ENCODE measurements at places on chromosomes 5 and 9.

DNA sequence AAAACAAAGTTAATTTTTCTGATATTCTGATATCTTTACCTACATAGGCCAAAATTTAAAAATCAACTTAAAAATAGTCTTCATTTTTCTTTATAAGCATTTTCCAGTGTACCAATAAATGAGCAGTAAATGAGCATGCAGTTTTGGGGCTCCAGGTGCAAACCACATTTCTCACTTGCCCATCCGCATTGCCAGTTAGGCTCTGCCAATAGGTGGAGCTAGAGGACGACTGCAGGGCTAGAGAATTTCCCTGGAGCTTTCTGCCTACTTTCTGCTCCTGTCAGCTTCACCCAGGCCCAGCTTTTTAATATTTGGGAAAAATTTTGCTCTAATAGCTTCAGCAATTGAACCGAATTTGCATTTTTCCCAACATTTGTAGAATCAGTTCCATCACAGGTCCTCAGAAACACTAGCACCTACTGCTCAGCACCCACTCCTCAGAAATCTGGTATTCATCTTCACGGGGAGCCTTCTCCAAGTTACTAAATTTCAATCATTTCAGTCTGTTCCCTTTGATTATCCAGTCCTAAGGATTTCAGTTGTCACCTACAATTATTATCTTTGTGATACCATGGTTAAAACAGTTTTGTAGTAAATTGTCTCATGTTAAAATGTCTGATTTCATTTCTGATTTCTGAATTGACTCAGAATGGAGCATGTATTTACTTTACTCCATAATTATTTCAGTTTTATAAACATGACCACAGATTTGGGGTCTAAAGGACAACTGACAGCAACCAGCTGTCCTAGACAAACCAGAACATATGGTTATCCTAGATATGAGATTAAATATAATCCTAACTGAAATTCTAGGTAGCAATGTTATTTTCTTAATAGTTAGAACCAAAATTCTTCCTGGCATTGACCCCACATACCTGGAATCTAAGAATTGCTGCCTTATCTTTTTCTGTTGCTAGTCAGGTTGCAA is 104.6 kb upstream of the FAM174A start:
- no peak overlapping the region for H3K4me3 ChIP-seq
- no peaks in the 10 kb centered on the region for H3K27me3 ChIP-seq
- H3K27ac ChIP-seq: no peak overlapping the region
- H3K36me3 ChIP-seq: no peaks in the 10 kb centered on the region

DNA sequence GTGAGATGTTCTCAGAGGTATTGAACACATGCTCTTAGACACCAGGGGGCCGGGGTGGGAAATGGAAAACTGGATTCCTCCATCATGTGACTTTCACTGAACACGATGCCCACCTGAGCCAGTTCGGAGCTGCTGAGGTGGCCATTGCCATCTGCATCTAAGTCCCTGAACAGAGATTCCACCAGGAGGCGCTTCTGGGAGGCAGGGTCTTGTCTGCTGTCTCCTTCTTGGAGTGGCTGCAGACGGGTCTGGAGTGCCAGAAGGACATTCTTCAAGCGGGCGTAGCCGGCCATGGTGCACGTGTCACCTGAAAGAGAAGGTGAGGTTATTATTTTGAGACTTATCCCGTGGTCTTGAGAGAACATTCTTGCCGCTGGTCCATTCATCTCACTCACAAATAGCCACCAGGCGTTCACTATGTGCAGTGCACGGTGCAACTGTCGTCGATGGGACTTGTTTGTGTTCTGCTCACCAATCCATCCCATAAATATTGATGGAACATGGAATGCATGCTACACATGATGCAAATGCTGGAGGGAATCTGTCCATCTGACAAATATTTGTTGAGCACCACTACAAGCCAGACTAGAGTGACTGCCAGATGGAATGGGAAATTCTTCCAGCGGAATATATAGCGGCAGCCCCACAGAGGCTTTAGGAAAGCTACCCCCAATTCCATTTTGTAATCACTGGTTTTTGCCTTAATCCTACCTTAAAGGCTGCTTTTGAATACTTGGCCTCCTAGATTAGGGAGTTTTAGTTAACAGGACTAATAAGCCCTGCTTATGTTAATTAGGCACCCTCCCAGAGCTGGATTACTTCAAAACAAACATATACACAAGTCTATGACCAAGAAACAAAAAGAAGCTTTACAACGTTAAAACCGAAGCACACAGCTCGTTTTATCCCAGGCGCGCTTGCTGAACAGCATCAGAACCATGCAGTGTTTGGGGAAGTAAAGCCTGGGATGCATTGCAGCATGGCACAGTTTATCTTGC is 264.8 kb downstream of the HSPA4 start:
- H3K4me1 ChIP-seq: no peaks in the 10 kb centered on the region
- no peak overlapping the region for H3K27ac ChIP-seq
- no peaks in the 10 kb centered on the region for H3K36me3 ChIP-seq
- H3K4me3 ChIP-seq: no peak overlapping the region
- no peak for DNase-seq

- H3K27me3 ChIP-seq: no peaks in the 10 kb centered on the region
- H3K4me1 ChIP-seq: no peaks in the 10 kb centered on the region
- no peaks in the 10 kb centered on the region for H3K36me3 ChIP-seq
- no peak overlapping the region for H3K27ac ChIP-seq
Measured at GRCh38 chr9:75545287-75545686, 345.2 kb upstream of the PCSK5 start.

- no peaks in the 10 kb centered on the region for H3K36me3 ChIP-seq
- no peak overlapping the region for H3K4me3 ChIP-seq
- H3K27me3 ChIP-seq: no peaks in the 10 kb centered on the region
- H3K4me1 ChIP-seq: no peaks in the 10 kb centered on the region
Measured at GRCh38 chr9:97666907-97667686, 30.0 kb downstream of the XPA start.

DNA sequence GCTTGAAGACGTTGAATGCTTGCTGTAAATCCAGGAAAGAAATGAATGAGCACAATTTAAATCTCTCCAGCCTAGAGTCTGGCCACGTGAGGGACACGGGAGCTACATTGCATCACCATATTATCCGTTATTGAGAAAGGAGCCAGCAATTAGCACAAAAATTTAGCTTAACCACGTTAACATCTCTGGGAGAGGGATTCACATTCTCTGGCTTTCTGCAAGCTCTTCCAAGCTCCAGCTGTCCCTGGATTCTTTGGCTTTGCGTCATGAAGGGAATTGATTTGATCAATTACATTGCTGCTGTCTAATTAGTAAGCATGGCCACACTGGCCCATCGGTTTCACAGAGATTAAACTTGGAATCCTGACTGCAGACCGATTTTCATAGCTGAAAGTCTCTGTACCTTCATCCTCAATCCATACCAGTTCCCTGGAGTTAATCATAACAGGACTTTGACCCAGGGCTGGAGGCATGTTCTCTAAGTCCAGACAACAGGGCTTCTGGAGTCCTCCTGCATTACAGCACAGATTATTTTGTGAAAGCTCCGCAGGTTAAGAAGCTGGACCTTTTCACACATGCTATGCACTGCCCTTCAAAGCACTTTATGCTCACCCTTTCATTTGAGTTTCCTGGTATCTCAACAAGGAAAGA is 31.6 kb downstream of the ADRA1B start:
- DNase-seq: no peak
- no peak overlapping the region for H3K4me3 ChIP-seq
- no peaks in the 10 kb centered on the region for H3K27me3 ChIP-seq
- no peak overlapping the region for H3K27ac ChIP-seq
- H3K4me1 ChIP-seq: no peaks in the 10 kb centered on the region
- H3K36me3 ChIP-seq: no peaks in the 10 kb centered on the region

GRCh38 chr5:109335114-109335513 is 74.7 kb downstream of the PJA2 start:
- H3K36me3 ChIP-seq: peaks cover 28% of the 10 kb centered on the region
- no peak overlapping the region for H3K27ac ChIP-seq
- DNase-seq: no peak
- no peaks in the 10 kb centered on the region for H3K4me1 ChIP-seq
- no peak overlapping the region for H3K4me3 ChIP-seq

- H3K4me1 ChIP-seq: no peaks in the 10 kb centered on the region
- H3K27ac ChIP-seq: no peak overlapping the region
- no peak for DNase-seq
Measured at GRCh38 chr9:19922476-19923118, 133.8 kb upstream of the SLC24A2 start.

- no peaks in the 10 kb centered on the region for H3K4me1 ChIP-seq
- H3K4me3 ChIP-seq: no peak overlapping the region
- H3K27me3 ChIP-seq: no peaks in the 10 kb centered on the region
- DNase-seq: no peak
Measured at GRCh38 chr5:109830955-109831502, 141.3 kb downstream of the MAN2A1 start.

DNA sequence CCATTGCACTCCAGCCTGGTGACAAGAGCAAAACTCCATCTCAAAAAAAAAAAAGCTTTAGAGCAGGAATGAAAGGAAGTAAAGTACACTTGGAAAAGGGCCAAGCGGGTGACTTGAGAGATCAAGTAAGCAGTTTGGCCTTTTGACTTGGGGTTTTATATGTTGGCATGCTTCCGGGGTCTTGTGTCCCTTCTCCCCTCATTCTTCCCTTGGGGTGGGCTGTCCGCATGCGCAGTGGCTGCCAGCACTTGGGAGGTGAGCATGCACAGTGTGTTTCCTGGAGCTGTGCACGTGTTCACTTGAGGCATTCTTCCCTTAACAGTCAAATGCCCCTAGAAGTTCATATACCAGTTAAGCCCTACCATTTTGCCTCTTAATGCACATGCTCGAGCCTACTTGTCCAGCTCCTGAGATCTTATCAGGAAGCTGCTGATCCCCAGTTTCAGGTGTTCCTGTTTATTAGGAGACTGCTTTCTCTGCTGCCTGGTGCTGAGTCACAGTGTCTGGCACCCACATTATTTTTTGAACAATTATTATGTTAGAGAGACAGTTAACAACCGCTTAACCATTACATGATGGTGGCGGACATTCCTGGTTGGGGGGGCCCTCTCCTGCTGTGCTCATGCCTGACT is 32.6 kb upstream of the PRRC2B start:
- H3K36me3 ChIP-seq: no peaks in the 10 kb centered on the region
- no peaks in the 10 kb centered on the region for H3K27me3 ChIP-seq
- no peak for DNase-seq
- H3K27ac ChIP-seq: peak overlapping the region; percentile 79

GRCh38 chr5:90899014-90899604 is 340.5 kb downstream of the ADGRV1 start:
- H3K27me3 ChIP-seq: no peaks in the 10 kb centered on the region
- no peaks in the 10 kb centered on the region for H3K36me3 ChIP-seq
- H3K27ac ChIP-seq: no peak overlapping the region
- peaks cover 12% of the 10 kb centered on the region for H3K4me1 ChIP-seq
- no peak overlapping the region for H3K4me3 ChIP-seq
- DNase-seq: no peak

DNA sequence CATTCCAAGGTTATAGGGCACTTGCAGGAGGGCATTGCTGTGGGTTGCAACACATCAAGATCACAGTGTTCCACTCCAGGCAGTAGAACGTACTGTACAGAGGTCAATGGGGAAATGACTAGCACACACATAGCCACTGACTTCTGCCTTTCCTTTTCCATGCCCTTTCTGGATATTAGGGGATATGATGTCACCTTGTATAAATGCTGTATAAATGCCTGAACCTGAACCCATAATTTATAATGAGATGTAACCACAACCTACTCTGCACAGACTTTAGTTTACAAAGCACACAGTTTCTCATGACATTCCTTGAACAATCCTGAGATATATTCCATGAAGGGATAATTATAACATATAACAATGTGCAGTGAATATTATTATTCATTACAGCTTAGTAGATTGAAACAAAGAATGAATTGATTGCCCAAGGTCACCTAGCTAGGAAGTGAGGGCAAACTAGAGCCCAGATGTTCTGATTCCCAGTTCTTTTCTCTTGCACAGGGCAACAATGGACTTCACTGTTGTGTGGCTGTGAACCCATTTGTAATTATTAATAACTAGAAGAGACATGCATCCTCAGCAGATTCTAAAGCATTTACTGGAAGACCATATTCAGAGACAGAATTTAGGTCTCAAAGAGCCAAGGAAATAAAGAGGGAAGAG is 5.6 kb upstream of the ABLIM3 start:
- no peak overlapping the region for H3K4me3 ChIP-seq
- no peaks in the 10 kb centered on the region for H3K4me1 ChIP-seq
- no peaks in the 10 kb centered on the region for H3K36me3 ChIP-seq
- H3K27ac ChIP-seq: no peak overlapping the region

DNA sequence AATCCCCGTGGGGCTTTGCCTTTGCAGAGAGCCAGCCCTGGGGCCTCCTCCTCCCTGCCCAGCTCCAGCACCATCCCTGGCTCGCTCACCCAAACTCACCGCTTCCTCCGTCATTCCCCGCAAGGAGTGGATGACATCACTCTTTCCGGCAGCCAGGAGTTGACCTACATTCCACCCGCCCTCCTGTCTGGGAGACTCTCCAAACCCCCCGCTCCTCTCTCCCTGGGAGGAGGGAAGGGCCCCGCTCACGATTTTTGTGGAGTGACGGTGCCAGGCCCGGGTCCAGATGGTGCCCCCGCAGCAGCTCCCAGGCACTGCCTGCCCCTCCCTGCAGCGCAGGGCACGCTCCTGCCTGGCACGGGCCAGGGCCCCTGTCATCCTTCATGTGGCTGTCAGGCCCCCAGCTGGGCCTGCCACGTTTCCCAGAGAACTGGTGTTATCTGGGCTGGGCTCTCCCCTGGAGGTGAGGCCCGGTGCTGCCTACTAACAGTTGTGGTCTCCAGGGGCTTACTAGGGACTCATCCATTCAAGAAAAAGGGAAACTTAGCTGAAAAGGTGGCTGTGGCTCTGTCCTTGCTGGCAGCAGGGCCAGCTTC is 52.3 kb downstream of the NTNG2 start:
- no peak overlapping the region for H3K27ac ChIP-seq
- no peak overlapping the region for H3K4me3 ChIP-seq
- no peaks in the 10 kb centered on the region for H3K36me3 ChIP-seq
- H3K4me1 ChIP-seq: no peaks in the 10 kb centered on the region

- no peaks in the 10 kb centered on the region for H3K4me1 ChIP-seq
- DNase-seq: peak; percentile 48
- peak overlapping the region; percentile 3 for H3K27ac ChIP-seq
- H3K36me3 ChIP-seq: no peaks in the 10 kb centered on the region
Measured at GRCh38 chr9:78103971-78104433, 72.4 kb upstream of the GNAQ start.

DNA sequence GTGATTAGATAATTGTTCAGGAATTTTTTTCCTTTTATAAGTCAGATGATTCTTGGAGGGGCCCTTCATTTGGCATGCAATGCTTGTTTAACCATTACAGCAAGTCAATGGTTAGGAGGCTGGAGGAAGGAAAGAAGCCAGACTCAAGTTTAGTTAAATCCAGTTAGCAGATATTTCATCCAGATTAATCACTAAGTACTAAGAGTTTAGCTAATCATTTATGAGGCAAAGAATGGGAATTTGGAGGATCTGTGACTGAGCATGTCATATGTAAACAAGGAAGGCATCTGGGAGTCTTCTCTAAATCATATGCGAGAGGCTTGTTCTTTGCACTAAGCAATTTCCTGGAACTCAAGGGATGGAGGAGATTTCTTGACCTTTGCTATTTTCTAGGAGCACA is 145.3 kb upstream of the SGCD start:
- no peaks in the 10 kb centered on the region for H3K36me3 ChIP-seq
- H3K27ac ChIP-seq: no peak overlapping the region
- H3K4me1 ChIP-seq: no peaks in the 10 kb centered on the region
- H3K4me3 ChIP-seq: no peak overlapping the region
- no peak for DNase-seq
- H3K27me3 ChIP-seq: no peaks in the 10 kb centered on the region
